M059J (cell line): ENCODE measurements at places on chromosomes 7 and 10. TPM values are rescaled to one million over a fixed set of nuclear protein-coding genes. Genes with fewer than 3 reads are reported as not detected.

TACC2 gene
- 2.9 and 7.8 TPM in 2 replicates for total RNA-seq

DNA sequence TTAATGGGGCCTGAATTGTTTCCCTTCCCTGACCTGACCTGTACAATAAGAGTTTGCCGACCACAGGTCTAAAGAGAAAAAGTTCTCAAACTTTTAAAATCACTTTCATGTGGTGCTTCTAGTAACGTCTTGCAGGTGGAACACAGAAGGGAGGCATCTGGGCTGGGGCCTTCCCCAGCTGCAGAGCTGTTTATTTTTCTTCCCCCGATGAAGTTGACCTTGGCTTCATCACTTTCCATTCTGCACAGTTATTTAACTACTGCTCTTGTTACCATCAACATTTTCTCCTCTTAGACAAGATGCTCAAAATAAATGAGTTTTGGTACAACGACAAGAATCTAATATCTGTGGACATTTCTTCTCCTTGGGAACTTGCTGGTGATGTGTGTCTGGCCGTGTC is 181.7 kb downstream of the HERPUD2 start:
- no peak for DNase-seq

GRCh38 chr7:104972500-104972899 is 41.5 kb upstream of the KMT2E start:
- DNase-seq: peak; percentile 62

DNA sequence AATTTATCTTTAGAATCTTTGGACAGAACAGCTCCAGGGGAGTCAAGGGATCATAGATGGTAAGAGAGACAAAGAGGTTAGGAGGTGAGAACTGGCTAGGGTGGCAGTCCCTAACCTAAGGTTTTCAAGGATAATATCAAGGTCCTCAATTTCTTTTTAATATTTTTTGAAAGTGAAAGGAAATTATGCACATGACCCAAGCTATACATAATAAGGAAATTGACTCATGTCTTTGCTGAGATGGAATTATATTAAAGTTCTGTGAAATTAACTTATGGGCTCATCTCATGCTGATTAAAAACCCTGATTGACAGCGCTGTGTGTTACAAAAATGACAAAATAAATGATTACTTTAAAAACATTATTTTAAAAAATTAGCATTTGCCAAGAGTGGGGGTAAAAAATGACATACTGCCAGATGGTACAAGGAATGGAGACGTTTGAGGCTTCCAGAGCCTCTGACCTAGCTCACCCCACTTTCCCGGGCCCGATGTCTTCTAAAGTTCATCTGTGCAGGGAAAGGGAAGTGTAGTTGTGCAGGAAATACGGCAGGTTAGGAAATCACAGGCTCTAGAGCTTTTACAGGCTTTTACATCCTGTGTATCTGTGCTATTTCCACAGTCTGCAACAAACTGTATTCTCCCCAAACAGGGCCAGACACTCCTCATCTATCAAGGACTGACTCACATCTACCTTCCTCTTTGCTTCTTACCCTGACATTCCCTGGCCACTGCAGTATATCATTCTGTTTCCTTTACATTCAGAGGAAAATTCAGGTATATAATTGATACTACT is 185.6 kb upstream of the PRSS58 start:
- DNase-seq: no peak

DNA sequence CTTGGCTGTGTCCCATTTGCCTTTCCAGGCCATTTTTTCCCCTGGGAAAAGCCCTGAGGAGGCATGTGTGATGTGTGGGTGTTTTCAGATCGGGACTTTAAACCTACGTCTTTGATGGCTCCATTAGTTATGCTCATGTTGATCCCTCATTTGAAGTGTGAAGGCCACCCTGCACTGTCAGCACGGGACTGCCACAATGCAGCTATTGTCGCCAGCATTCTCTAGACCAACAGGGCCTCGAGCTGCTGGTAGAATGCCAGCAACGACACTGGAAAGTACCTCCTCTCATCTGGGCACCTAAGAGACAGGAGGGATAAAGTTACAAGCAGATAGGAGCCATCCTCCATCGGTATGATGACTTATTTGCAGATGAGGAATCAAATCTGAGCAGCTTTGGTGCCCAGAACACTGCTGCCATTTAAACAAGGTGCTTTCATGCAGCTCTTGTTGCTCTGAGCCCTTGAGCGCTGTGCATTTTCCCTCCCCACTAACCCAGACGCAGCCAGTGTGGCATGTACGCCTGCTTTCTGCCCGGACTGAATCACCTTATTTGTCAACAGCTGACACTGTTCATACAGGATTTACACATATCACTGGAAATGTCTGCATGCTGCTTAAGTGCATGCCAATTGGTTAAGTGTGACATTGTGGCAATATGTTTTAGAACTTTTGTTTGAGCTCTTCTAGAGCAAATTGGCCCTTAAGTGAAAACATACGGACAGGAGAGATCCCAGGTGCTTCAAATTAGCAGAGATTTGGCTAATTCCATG is 175.0 kb upstream of the PITRM1 start:
- DNase-seq: no peak

WDFY4 gene
- total RNA-seq: not detected in 2 replicates

DNA sequence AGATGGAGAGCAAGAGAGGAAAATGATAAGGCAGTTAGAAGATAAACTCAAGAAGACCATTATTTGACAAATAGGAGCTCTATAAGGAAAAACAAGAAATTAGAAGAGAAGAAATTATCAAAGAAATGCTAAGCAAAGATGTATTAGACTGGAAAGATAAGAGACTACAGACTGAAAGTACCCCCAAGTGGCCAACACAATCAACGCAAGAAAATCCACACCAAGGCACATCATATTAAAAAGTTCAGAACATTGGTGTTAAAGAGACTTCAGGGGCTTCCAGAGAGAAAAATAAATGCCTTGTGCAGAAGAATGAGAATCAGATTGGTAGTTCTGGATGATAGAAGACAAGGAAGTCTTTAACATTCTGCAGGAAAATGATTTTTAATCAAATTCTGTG is 46.0 kb downstream of the SH2D4B start:
- no peak for DNase-seq

TMEM120A gene
- total RNA-seq: 15.7 and 19.6 TPM in 2 replicates

- peak; percentile 63 for DNase-seq
These were observed 70.3 kb upstream of the MXI1 start for GRCh38 chr10:110137142-110137545.

RHBDD2 gene
- 81.8 and 92.7 TPM in 2 replicates for total RNA-seq

DNA sequence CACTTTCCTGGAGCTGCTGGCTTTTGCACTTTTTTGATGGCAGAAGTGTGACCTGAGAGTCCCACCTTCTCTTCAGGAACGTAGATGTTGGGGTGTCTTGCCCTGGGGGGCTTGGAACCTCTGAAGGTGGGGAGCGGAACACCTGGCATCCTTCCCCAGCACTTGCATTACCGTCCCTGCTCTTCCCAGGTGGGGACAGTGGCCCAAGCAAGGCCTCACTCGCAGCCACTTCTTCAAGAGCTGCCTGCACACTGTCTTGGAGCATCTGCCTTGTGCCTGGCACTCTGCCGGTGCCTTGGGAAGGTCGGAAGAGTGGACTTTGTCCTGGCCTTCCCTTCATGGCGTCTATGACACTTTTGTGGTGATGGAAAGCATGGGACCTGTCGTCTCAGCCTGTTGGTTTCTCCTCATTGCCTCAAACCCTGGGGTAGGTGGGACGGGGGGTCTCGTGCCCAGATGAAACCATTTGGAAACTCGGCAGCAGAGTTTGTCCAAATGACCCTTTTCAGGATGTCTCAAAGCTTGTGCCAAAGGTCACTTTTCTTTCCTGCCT is 31.1 kb downstream of the PFKFB3 start:
- no peak for DNase-seq

GNGT1 gene
- not detected in 2 replicates for total RNA-seq

DNA sequence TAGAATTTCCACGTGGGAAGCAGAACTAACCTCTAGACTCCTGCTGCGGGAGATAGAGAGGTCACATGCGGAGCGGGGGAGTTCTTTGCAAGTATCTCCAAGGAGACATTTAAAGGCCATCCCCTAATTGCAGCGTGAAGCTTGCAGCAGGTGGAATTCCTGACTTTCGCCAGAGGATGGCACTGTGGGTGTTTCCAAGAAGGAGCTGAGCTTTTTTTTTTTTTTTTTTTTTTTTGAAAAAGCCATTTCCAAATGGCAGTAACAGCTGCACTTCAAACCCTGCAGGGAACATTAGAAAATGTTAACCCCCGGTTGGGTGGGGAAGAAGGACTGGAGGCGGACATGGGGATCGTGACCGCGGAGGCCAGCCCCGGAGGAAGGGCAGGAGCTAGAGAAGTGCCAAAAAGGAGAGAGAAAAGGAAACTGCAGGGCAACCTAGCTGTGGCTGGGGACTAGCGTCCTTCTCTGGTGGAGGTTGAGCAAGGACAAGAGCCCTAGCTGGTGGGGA is 487.7 kb downstream of the TYW1 start:
- DNase-seq: peak; percentile 68

DNA sequence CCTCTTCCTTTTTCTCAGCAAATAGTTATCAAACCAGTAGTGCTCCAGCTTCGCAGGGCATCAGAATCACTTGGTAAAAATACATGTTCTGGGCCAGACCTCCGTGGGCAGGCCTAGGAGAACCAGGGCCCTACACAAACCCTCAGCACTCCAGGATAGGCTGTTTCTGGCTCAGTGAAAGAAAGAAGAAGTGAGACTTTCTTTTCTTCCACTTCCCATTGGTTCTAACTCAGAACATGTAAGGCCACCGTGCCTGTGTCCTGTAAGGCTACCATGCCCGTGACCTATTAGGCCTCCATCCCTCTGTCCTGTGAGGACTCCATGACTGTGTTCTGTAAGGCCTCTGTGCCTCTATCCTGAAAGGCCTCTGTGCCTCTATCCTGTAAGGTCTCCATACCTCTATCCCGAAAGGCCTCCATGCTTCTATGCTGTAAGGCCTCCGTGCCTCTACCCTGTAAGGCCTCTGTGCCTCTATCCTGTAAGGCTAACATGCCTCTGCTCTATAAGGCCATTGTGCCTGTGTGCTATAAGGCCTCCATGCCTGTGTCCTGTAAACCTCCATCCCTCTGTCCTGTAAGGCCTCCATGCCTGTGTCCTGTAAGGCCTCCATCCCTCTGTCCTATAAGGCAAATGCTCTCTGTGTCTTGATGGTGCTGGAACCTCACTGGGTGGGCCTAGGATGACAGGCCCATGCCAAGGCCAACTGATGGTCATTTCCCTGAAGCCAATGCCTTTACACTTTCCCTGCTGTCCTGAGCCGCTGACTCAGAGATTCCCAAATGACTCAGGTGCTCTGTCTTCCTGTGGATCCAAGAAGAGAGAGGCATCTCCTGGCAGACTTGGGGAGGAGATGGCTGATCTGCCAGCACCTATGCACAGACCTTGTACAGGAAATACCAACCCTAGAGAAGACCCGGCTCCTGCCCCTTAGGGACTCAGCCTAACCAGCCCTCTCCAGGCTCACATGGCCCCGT is 96.6 kb upstream of the CACUL1 start:
- DNase-seq: peak; percentile 80

CRPPA gene
- 1.0 and 2.5 TPM in 2 replicates for total RNA-seq

DNA sequence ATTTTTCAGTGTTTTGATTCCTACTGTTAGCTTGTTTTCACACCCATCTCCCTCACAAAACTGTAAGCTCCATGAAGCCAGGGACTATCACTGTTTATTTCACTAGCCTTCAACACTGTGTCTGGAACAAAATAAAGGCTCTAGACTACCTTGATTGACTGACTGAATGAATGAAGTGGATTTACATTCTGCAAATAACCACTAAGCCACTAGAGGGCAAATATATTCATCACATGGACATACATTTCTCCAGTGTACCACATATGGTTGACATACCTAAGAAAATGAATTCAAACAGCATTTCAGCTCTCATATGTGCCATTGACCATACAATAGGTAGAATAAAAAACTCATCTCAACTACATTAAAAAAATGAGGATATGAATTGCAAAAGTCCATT is 185.9 kb downstream of the RAB11FIP2 start:
- peak; percentile 5 for DNase-seq

- DNase-seq: peak; percentile 76
These were observed 19.1 kb downstream of the DENND2A start for GRCh38 chr7:140621401-140622021.

- peak; percentile 26 for DNase-seq
These were observed 102.6 kb downstream of the PARP12 start for GRCh38 chr7:139960157-139960556.

DNA sequence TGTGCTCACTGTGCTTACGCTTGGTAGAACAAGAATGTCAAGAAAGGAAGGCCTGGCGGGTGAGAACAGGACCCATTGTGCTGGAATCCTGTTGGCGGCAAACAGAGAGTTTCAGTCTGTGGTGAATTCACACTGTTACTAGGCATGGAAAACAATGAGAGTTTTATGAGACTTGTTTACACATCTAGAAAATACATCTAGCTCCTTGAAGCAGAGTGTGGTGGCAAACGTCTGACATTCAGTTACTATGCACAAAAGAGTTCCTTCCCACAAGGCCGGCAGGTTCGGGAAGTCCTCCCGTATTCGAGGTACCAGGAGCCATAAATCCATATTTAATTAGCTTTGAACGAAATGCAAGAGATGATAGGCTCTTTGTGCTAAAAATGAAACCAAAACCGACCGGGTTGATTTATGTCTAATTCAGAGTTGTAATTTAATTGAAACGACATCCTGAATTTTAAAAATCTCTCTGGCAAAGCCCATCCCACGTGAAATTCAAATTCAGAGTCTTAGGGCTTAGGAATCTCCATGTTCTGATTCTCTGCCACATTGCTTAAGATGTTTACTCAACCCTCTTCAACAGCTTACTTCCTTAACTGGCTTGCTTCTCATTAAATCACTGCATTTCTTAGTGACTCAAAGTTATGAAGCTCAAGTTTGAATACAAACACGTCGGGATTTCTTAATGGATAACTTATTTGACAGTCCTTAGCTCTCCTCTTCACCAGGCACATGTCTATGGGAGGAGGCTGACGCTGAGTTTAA is 299.9 kb upstream of the PITRM1 start:
- DNase-seq: peak; percentile 73

GRCh38 chr7:68417659-68418058 is 1180.6 kb upstream of the AUTS2 start:
- DNase-seq: peak; percentile 33

IDI1 gene
- 71.8 and 75.5 TPM in 2 replicates for total RNA-seq

ITIH5 gene
- 0.64 and 2.1 TPM in 2 replicates for total RNA-seq

- DNase-seq: no peak
These were observed 86.6 kb downstream of the TCF7L2 start for GRCh38 chr10:113036619-113037018.

SEPTIN14 gene
- not detected in 2 replicates for total RNA-seq

DNA sequence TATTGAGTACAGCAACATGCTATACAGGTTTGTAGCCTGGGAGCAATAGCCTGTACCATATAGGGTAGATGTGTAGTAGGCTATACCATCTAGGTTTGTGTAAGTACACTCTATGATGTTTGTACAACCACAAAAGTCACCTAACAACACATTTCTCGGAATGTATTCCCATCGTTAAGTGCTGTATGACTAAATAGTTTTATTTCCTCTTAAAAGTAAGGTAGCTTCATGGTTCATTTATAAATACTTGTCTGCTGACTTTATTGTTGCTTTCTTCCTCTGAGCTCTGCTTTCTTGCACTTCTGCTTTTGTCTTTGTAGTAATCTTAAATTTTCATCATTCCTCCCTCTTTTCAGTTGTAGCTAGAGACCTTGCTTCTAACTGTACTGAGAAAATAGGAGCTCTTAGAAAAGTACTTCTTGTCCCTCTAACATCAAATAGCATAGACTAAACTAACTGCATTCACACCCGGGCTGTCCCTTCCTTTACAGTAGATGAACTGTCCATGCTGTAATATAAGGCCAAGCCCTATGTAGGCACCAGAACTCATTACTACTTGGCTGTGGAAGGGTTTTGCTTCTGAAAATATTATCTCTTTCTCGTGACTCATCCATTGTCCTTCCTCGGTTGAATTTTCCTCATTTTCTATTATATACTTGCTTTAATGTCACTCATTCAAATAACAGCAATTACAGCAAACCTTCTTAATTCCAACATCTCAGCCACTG is 55.4 kb upstream of the FAM3C start:
- DNase-seq: no peak

GRCh38 chr10:24505759-24506158 is 217.9 kb downstream of the ARHGAP21 start:
- DNase-seq: no peak
